Stromal cell of bone marrow (primary cell): ENCODE measurements at places on chromosomes 16 and 17.

- no peak for DNase-seq
These were observed 8.4 kb downstream of the DEXI start for GRCh38 chr16:10933865-10934264.

DNA sequence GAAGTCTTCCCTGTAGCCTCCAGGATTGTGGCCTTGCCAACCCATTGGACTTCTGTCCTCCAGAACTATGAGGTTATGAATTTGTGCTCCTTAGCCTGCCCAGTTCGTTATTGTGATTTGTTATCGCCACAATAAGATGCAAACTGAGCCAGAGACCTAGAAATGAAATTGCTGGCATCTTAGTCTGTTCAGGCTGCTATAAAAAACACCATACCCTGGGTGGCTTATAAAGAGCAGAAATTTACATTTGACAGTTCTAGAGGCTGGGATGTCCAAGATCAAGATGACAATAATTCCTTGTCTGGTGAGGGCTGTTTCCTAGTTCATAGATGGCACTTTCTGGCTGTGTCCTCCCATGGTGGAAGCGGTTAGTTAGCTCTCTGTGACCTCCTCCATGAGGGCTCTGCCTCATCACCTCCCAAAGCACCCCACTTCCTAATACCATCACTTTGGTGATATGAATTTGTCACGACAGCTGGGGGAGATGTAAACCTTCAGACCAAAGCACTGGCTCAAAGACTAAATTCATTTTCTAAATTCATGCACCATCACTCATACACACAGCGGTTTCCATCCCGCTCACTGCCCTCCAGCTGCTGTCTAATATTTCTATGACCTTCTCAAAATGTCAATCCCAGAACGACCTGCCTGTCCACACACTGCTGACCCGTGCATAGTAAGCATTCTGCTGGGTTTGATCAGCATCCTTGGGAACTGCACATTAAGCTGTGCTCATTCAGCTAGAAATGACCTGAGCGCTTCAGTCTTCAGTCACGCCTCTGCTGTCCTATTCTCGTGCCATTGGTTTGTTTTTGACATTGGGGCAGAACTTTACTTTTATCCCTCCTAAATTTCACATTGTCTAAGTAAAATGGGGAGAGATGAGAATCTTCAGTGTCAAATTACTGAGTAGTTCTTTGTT is 36.6 kb downstream of the GINS3 start:
- DNase-seq, result no peak

DNA sequence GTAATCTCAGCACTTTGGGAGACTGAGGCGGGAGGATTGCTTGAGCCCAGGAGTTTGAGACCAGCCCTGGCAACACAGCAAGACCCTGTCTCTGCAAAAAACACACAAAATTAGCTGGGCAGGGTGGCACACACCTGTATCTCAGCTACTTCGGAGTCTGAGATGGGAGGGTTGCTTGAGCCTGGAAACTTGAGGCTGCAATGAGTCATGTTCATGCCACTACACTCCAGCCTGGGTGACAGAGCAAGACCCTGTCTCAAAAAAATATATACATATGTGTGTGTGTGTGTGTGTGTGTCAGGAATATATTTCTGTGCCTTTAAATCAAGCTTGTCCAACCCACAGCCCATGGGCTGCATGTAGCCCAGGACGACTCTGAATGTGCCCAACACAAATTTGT is 55.2 kb downstream of the CRISPLD2 start:
- no peak for DNase-seq

- DNase-seq, result peak; percentile 36
These were observed 26.5 kb upstream of the SLC25A19 start for GRCh38 chr17:75315541-75316243.

- no peak for DNase-seq
These were observed 15.9 kb downstream of the PEMT start for GRCh38 chr17:17575360-17576251.

DNA sequence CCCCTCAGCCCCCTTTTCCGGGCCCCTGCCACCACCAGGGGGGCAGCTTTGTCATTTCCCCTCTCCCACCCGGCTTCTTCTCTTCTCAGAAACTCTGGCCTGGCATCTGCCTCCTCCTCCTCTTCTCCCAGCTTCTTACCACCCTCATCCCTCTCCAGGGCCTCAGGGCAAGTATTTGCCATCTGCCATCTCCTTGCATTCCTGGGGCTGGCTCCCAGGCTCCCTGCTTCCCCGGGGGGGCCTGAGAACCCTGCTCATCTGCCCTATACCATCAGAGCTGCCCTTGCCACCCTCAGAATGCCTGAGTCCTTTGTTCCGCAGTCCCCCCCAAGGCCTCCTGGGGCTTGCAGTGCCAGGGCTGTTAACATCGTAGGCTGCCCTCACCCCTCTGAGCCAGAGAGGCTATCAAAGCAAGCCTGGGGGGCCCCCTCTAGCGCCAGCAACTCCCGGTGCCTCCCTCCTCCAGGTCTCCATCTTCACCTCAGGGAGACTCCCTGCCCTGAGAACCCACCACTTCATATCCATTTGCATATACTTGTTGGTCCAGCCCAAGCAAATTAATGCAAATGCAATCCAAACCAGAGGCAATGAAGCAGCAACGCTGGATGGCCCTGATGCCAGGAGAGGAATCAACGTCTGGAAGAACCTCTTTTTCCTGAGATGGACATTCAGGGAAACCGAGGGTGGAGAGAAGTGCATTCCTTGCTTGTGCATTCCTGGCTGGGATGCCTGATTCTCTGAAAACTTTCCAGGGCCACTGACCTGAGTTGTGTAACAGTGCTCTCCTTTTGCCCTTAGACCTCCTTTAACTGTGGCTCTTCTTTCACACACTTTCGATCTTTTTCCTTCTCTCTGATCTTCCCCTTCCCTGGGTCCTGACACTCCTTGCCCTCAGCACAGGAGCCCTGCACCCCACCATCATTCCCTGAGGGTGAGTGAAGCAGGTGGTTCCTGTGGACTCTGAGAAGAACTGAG is 20.7 kb upstream of the SP2 start:
- DNase-seq, result no peak

GRCh38 chr17:55281649-55282378 is 17.1 kb downstream of the HLF start:
- DNase-seq, result peak; percentile 40

GRCh38 chr16:55834049-55834448 is 1.2 kb upstream of the CES1 start:
- DNase-seq, result no peak

DNA sequence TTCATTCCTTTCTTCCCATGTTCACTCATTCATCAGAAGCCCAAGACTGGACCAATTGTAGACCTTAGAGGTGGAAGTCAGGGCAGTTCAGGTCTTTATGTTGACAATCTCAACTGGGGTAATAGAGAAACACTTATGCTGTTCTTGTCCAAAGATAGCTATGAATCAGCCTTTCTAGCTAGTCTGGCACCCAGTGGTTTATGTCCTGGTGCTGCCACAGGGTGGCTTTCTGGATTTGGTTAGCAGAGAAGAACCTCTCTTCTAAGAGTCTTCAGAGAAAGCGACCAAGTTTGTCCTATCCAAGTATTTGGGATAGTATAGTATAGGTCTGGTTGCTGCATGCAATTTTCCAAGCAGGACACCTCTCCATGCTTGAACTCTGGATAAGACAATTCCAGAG is 83.3 kb downstream of the NOG start:
- DNase-seq, result no peak

DNA sequence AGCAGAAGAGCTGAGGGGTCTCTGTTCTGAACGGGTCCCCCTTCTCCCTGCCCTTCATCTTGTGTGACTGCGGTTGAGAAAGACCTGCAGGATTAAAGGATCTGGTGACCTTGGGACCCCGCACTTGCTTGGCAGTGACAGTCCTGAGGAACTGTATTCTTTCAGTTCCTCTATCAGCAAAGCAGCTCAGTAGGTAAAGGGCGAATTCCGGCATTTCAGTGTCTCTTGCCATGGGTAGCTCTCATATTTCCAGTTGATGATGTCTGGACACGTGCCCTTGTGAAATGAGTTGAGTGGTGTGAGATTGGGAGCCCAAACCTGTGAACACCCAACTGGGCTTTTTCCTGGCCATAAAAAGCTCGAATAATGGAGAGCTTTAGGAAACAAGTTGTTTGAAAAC is 135.7 kb downstream of the PRKCA start:
- no peak for DNase-seq

DNA sequence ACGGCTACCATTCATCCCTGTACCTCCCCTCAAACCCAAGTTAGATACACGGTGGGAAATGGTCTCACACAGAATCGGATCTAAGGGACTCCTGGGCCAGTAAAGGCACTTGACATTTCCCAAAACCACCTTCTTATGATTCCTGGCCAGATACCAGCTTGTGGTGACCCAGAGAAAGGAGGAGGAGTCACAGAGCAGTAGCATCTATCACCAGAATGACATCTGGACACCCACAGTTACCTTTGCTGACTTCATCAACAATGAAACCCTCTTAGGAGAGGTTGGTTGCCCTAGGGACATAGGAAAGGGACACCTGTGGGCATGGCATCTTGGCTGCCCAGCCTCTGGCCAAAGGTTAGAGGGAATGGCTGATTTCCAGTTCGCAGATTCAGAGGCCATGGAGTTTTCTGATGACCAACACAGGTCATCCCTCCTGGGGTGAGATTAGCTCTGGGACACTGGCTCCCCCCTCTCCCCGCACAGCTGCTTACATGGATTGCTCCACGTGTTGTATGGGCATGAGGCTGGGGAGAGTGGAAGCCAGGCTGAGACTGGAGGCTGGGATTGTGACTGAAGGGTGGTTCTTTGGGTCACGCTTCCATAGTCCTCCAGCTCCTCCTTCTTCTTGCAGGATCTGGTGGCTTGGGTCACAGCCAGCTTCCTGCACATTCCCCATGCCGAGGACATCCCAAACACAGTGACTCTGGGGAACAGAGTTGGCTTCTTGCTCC is 1.4 kb upstream of the AOC3 start:
- no peak for DNase-seq

- no peak for DNase-seq
These were observed 11.2 kb upstream of the PRKAR1A start for GRCh38 chr17:68501074-68501473.

- DNase-seq, result no peak
These were observed 43.8 kb upstream of the NDRG4 start for GRCh38 chr16:58456193-58456592.

DNA sequence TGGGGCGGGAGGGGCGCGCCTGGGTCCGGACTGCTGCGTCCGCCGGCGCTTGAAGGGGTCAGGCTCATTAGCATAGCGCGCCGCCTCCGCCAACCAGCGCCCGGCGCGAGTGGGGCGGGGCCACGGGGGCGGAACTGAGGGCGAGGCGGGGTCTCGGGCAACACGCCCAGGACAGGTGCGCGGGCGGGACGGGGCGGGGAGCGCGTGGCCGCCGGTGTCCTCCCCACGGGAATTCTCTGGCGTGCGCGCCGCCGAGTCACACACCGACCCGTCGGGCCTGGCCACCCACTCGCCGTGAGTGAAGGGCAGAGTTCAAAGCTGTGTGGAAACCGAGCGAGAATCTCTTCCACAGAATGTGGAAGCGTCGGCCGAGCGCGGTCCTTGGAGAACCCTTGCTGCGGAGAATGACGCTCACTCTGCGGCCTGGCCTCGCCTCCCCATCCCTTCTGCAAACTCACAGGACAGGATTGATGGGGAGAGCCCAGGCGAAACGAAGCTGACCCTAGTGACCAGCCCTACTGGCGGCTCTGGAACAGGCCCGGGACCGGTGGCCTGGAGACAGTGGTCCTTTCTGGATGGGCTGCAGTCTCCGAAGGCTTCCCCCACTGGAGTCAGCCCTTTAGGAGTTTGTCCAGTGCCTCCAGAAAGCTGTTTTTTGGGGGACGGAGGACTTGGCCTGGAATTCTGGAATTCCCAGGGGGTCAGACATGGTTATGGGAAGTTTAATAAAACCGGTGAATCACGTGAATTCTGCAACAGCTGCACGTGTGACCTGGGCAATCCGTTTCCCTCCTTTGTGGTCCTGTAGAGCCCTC is at the start of gene SNAI3:
Gene SNAI3 (minus strand): TSS at position 69 of the 815 bp plus-strand sequence. CDS start 101 bp downstream, outside the sequence.
- no peak for DNase-seq

GRCh38 chr17:7951143-7951792 is 19.3 kb downstream of the CNTROB start:
- no peak for DNase-seq

- no peak for DNase-seq
These were observed 13.0 kb downstream of the CCDC182 start for GRCh38 chr17:57732062-57732461.

DNA sequence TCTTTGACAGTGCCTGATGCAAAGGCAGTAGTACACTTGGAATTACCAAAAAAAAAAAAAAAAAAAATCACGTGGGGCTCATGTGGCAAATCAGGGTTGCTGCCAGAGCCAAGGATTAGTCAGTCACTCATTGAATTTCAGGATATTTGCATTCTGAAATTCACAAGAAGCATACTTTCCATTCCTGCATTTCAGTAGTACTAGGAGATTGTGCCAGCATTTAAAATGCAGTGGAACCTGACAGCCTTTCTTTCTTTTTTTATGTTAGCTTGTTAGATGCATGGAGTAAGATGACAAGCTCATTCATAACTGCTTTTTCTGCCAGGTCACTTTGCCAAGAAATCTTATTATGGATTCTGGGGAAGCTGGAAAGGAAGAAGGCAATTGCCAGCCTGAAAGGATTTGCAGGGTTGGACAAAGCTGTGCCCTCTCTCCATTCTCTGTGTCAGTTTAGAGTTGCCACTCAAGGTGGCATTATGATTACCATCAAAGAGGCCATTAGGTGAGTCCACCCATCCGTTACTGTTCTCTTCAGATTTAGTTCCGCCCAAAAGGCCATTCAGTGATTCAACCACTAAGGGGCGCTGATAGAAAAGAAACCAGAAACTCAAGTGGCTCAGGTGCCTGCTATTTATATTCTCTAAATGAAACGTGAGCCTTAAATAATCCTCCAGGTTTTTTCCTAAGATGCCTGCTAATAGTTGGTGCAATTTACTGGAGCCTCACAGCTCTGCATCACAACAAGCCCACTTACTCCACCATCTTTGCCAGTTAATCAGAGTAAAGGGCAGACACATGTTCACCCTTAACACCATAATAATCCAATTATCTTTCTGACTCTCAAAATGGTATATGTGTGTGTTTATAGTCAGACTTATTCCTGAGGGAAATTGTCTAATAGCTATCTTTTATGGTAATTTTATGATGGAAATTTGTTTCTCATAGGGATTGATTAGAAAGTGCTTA is 59.0 kb downstream of the TANGO6 start:
- DNase-seq, result peak; percentile 70

DNA sequence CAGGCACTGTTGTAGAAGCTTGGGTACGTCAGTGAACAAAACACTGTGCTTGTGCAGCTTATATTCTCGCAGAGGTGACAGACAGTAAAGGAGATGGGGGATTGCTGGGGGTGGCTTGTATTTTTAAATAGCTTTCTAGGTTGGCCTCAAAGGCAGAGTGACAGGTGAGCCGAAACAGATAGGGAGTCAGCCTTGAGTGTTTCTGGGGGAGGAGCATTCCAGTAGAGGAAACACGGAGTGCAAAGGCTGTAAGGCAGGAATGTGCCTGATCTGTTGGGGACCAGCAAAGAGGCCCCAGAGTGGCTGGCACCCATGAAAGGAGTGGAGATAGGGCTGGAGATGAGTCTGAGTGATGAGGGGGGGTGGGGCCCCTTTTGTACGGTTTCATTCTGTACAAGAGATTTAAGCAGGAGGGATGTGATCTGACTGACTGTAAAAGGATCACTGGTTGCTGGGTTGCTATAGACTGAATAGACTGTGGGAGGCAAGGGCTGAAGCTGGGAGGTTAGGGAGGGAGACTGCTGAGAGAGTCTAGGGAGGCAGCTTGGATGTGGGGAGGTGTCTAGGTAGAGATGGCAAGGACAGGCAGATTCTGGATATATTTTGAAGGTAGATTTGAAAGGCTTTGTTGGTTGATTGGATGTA is 15.2 kb downstream of the NUP93 start:
- no peak for DNase-seq
